ENCODE measurements at places on chromosomes 16 and 17.

DNA sequence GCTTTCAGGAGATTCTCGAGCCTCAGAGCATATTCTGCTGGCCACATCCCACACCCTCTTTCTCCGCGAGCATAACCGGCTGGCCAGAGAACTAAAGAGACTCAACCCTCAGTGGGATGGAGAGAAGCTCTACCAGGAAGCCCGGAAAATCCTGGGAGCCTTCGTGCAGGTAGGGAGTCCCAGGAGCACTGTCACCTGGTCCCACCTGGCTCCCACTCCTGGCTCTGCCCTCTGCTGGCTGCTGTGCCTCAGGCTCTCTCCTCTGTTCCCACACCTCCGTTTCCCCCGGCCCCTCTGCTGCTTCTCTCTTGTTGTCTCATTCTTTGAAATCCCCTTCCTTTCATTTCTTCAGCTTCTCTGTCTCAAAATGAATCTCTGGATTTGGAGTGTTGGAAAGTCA lies 16.4 kb downstream of the LPO start:
- no peak for DNase-seq

- no peak for DNase-seq
Measured at GRCh38 chr17:55319933-55320593, 55.3 kb downstream of the HLF start.

DNA sequence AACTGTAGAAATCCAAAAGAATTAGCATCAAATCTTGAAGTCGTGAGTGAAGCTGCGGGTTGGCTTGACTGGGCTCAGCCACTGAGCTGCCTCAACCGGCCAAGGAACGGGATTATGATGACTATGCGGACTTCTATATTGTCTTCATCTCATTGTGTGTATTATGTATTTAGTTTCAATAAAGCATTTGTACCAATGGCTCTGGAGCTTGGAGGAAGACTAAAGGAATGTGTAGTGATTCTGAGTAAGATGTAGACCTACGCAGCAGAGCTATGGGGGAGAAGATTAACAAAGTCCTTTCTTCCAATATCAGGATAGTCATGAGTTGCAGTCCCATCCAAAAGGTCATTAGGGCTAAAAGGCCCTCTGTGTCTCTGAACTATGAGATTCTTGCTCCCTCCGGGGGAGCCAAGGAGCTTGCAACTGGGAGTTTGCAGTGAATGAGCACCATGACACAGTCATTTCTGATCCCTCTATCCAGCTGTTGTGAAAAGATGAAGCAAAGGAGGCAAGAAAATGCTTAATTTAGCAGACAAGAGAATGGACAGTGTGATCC lies 8.3 kb downstream of the EME1 start:
- DNase-seq: no peak

- no peak for DNase-seq
Measured at GRCh38 chr16:57341062-57341440, 17.5 kb upstream of the CCL22 start.

- no peak for DNase-seq
Measured at GRCh38 chr16:86806838-86807351, 228.5 kb downstream of the FOXL1 start.

DNA sequence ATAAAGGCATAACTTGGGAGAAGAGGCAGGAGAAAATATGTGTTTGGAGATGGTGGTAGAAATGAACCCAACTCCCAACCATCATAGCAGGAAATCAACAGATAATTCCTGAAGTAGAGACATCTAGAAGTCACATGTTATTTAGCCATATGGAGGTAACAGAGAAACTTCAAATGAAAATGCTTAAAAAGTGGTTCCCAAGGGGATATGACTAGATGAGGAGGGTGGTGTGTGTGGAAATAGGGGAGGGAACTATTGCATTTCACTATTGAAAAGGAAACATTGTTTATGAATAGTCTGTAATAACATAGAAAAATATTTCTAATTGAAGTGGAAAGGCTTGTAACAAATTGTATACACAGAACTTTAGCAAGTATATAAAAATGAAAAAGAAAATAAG lies 412.0 kb downstream of the SHISA9 start:
- no peak for DNase-seq

GRCh38 chr16:31713945-31714902 lies 159.4 kb upstream of the ZNF267 start:
- no peak for DNase-seq

DNA sequence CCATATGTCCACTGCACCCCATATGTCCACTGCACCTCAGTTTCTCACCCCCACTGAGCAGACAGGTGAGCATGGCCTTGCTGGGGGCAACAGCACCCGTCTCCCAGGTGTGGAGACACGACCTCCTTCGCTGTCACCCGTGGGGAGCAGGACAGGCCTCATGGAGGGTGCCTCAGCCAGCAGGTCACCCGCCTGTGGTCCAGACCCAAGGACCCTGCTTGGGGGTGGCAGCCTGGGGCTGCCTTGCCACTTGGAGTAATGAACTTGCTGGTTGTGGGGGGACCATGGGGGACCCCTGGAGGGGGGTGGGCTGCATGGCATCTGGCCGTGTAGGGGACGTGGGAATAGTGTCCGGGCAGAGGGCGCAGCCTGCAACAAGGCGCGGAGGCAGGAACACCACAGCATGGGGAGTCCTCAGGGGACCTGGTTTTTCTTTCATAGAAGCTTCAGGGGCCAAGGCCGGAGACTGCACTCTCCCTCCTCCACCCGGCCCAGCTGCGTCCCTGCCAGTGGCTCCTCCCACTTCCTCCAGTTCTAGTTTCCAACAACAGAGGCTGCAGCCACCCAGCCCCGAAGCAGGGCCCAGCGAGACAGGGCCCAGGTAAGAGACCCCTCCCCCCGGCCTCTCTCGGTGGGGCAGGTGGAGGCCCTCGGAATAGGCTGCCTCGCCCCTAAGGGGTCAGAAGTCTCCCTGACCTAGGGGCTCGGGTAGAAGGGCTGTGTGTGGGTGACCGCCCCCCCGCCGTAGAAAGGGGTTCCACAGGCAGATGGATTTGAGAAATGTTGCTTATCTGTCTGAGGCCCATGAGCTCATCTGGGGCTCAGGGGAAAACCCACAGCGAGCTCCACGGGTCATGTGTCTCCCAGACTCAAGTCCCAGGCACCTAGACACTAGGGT lies at the start of gene NHLRC4:
NHLRC4 (plus strand) TSS at position 531 of the 898 bp plus-strand sequence. CDS start 1,043 bp downstream, outside the sequence.
- DNase-seq: no peak

DNA sequence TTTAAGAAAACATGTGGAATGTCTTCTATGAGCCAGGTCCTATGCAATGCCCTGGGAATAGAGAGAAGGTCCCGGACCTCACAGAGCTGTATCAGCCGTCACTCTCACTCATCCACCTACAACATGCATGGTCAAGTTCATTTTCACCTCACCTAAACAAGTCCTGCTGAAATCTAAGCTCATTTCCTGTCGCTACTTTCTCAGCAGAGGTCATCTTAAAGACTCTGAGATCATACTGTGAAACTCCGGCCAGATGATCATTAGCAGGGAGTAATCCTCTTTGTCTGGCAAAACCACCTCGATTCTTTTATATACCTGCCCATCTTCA lies 66.2 kb upstream of the LYRM9 start:
- no peak for DNase-seq

GRCh38 chr16:74738816-74739215 lies 35.8 kb downstream of the FA2H start:
- DNase-seq: no peak

DNA sequence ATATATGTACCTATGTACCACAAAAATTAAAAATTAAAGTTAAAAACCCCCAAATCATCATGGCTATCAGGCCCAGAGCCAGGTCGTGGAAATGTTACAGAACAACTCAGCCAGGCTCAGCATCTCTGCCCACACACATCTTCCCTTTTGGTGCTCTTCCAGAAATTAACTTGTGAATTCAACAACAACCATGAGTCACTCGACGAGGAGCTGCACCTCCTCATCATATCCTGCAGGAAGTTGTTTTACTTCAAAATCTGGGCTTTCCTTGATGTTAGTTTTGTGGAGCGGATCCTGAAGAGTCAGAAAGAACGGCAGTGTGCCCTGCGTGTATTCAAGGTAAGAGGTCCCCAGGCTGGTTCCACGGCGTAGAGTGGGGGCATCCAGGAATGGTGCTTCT lies 10.6 kb downstream of the FBXO39 start:
- DNase-seq: no peak

DNA sequence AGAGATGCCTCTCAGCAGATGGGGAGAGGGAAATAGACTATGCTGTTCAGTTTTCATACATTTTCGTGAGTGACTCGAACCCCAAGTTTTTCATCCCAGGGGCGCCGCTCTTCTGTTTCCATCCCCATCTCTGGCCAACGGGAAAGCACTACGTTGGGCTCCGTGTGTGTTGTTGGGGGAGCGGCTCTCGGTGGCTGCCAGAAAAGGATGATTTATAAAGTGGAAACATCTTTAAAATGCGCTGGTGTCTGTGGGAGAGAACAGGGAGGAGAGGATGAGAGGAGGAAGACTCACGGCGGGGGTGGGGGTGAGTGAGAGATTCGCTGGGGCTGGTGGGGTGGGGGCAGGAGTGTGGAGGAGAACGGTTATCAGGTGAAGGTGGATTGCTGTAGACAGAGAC lies 5.8 kb downstream of the TBX4 start:
- DNase-seq: no peak

DNA sequence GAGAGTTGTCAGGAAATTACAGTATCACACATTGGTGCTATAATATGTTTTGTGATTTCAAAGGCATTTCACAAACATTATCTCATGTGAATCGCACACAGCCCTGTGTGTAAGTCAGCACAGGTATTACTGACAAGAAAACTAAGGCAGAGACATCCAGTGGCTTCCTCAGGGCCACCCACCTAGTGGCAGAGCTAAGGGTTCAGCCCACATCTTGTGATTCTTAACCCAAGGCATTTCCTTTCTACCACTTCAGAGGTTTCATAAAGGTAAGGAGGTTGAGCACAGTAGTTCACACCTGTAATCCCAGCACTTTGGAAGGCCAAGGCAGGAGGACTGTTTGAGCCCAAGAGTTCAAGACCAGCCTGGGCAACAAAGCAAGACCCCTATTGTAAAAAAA lies 58.2 kb downstream of the STX8 start:
- no peak for DNase-seq

- no peak for DNase-seq
Measured at GRCh38 chr17:61393904-61394629, 5.6 kb upstream of the TBX2 start.

GRCh38 chr17:42579794-42580551 lies 2.4 kb upstream of the PSMC3IP start:
- no peak for DNase-seq

GRCh38 chr16:57169327-57169726 lies 16.5 kb downstream of the PSME3IP1 start:
- no peak for DNase-seq

GRCh38 chr17:63124958-63125357 lies 158.9 kb downstream of the TANC2 start:
- no peak for DNase-seq

- peak; percentile 50 for DNase-seq
Measured at GRCh38 chr16:1363501-1364041, 11.8 kb downstream of the GNPTG start.

DNA sequence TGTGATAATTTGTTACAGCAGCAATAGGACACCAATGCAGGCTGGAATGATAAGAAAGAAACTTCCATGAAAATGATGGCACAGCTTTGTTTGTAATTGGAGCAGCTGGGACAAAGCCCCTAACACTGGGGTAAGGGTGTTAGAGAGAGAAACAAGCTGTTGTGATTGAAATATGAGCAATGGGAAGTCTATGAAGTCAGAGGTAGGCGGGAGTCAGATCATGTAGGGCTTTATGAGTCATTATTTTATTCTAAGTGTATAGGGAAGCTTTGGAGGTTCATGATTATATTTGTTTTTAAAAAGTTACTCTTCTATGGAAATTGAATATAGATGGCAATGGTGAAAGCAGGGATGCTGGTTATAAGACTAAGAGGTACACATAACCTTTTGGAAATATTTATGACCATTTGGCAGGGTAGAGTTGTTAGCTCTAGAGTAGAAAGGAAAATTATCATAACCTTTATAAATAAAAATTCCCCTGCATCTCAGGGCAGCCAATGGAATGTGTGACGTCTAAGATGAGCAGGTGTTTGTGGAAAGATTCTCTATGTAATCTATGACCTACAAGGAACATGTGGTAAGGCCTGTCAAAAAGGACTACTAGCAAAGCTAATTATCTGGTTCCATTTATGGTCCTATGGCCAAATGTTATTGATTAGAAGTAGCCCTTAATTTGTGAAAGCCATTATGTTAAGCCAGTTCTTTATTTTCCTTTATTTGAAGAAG lies 85.6 kb downstream of the KCNJ2 start:
- DNase-seq: no peak

DNA sequence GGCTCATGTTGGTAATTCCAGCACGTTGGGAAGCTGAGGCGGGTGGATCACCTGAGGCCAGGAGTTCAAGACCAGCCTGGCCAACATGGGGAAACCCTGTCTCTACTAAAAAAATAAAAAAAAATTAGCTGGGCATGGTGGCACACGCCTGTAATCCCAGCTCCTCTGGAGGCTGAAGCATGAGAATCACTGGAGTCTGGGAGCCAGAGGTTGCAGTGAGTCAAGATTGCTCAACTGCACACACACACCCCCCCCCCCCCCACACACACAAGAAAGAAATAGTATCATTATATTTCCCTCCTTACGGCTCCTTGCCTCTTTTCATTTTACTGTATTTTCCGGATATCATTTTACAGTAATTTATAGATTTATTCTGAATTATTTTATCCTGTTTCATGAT lies 963.1 kb upstream of the GOT2 start:
- no peak for DNase-seq

DNA sequence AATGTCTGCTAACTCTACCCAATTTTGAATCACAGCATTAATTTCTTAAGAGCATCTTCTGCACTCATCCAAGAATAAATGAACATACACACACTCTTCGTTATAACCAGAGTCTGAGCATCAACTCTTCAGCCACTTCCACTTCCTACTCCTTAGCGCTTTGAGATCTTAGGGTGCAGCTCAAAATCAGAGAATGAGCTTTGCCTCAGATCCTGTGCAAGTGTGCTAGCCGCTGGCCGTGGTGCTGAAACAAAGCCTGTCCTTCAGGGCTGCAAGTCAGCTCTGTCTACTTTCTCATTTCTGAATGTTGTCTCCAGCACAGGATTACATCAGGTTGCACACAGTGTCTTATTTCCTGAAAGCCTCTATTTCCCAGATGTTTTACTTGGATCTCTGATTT lies 165.4 kb downstream of the AIPL1 start:
- DNase-seq: no peak

GRCh38 chr16:31420037-31420436 lies 8.1 kb downstream of the COX6A2 start:
- DNase-seq: no peak
